ENCODE measurements at places on chromosomes 12 and 14.

DNA sequence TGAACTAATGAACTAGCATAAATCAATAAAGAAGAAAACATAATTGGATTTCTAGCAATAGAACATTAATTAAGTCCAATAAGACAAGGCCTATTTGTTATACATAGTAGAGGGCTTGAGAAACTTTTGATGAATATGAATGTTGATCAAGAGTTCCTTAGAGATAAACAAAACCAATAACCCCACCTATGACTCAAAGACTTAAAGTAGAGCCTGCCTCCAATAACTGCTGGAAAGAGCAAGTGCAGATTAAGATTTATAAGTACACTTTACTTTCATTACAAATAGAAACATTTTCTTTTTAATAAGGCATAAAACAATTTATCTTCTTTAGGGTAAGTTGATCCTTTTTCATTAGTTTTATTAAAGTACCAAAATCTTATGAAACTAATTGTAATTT is 185.7 kb downstream of the SRGAP1 start:
- no peak for DNase-seq

- no peak for DNase-seq
These were observed 42.0 kb downstream of the HECTD4 start for GRCh38 chr12:112340230-112340629.

GRCh38 chr14:36684946-36685345 is 23.3 kb downstream of the PAX9 start:
- DNase-seq, result no peak

- DNase-seq, result peak; percentile 21
These were observed 23.8 kb upstream of the COX6A1 start for GRCh38 chr12:120413901-120414695.

GRCh38 chr14:39576258-39576657 is 144.0 kb upstream of the FBXO33 start:
- DNase-seq, result no peak

DNA sequence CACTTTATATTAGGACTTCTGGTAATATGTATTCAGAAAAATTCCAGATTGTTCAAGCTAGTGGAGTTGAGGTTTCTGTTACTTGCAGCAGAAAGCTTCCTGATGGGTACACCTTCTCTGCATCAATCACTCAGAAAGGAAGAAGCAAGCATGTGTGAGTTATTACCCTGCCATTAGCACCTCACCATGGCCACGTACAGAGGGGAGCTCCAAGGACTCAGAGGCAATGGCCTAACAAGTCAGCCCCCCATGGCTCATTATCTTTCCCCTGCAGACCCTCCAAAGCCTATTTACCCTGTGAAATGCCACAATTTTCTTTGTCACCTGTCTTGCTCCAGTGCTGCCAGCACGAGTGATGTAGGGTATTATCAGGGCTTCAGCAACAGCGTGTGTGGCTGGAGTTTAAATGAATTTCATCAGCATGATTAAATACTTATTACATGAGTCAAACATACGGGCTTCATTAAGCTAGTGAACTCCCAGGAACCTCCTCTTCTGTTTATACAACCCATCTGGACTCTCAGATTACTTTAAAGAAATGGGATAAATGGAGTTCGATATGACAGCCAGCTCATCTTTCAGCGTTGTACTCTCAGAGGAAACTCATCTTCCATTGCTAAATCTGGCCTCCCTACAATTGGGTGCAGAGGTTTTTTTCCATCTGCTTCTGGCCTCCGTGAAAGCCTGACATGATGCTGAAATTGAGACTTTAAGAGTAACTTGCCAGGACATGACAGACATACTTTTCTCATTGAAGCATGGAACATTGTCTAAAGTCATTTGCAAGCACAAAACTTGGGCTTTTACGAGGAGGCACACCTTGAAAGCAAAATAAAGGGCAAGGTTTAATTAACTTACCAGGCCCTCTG is 135.9 kb downstream of the TMEM30B start:
- DNase-seq, result no peak

- no peak for DNase-seq
These were observed 237.2 kb downstream of the ITPR2 start for GRCh38 chr12:26595806-26596205.

- DNase-seq, result no peak
These were observed 13.6 kb downstream of the DLK1 start for GRCh38 chr14:100740196-100740825.

DNA sequence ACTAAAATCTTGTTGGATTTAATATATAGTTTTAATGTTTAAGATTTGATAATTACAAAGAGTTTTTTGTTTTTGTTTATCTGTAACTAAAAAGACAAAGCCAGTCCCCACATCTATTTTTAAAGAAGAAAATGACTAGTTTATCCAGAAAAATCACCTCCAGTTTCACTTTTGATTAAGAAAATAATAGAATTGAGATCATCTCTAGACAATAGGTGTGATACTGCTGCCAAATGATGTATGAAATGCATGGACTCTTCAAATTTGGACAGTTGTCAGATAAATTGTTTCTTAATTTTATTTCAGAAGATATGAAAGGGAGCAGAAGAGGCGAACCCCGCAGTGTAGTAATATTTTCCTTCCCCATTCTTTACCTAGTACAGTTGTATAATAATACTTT is 20.0 kb downstream of the PCNX4 start:
- DNase-seq, result no peak

- no peak for DNase-seq
These were observed 12.1 kb upstream of the FLVCR2 start for GRCh38 chr14:75566321-75566720.

DNA sequence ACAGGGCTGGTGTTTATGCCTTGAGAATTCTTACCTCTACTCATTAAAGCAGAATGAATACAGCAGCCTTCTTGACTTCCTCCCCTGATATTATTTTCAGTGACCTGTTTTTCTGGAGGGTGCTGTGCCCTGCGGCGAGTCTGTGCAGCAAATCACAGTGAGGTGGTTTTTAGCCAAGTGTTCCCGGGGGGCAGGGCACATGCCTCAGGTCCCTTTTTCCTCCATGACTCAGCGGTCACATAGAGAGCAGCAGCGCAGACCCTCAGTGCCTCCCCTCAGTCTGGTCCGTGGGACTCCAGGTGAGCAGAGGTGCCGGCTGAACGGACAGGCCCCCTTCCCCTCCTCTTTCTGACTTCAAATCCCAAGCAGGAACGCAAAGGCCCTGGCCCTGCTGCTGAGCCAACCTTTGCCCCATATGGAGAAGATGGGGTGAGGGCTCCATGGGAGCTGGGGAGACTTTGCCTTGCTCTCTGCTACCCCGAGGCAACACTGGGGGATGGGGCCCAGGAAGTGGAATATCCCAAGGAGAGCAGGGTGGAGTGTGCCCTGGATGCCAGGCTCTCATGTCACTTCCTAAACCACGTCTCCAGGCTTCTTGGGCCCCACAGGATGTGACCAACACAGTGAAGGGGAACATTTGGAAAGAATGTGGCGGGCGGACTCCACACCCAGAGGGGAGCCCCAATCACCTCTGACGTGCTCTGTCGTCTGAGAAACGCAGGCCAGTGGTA is 90.0 kb downstream of the DHRS2 start:
- DNase-seq, result no peak

DNA sequence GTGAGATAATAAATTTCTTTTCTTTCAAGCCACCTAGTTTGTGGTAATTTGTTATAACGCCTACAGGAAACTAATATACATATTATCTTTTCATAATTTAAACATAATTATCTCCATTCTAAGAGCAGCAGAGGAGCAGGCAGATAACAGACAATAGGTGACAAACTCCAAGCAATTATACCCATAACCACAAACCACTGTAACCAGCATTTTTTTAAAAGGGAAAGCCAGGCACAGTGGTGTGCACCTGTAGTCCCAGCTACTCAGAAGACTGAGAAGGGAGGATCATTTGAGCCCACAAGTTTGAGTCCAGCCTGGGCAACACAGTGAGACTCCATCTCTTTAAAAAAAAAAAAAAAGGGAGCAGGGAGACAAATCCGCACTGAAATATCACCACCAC is 54.9 kb downstream of the ATF7 start:
- DNase-seq, result peak; percentile 69

DNA sequence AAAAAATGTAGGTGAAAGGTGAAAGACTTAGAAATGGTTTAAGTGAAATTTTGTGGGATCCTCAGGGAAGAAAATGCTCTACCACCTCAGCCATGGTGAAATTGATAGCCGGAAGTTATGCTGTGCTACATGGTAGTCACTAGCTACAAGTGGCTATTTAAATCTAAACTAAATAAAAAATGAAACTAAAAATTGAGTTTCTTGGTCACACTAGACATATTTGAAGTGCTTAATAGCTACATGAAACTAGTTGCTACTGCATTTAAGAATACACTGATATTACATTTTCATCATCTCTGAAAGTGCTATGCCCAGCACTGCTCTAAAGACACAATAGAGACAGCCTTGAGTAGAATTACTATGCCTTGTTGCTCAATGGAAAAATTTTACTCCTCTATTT is 10.3 kb upstream of the SLCO1B3 start:
- no peak for DNase-seq

DNA sequence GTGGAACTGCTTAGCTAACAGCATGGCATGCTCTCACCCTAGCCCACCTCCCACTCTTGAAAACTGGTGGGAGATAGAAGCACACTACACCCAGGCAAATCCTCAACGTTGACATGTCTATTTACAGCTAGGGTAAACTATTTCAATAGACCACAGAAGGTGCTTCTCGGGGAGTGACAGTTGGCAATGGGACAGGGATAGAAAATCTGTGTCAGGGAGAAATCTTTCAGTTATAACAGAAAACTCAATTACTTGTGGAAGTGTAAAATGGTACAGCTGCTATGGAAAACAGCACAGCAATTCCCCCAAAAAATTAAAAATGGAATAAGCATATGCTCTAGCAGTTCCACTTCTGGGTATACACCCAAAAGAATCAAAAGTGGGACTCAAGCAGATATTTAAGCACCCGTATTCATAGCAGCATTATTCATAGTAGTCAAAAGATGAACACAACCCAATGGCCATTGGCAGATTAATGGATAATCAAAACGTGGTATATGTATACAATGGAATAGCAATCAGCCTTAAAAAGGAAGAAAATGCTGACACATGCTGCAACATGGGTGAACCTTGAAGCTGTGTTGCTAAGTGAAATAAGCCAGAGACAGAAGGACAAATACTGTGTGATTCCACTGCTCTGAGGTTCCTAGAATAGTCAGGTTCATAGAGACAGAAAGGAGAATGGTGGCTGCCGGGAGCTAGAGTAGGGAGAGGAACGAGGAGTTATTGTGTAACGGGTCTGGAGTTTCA is 92.5 kb downstream of the STAB2 start:
- DNase-seq, result no peak

DNA sequence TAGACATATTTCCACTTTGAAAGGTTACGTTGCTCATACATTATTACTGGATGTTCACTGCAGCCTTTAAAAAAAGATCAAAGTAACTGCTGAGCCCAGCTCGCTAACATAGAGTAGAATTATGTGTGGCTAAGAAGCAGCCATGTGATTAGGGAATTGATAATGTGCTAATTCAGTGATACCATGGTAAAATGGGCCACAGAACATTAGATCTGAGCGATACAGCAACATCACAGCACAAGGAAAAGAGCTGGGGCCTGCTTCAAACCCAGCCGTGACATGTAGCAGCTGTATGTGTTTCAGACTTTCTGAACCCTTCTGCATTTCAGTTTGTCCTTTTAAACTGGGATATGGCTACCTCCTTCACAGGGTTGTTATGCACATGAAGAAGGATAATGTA is 92.3 kb upstream of the LMNTD1 start:
- no peak for DNase-seq

GRCh38 chr14:97179573-97179972 is 382.4 kb downstream of the VRK1 start:
- no peak for DNase-seq

DNA sequence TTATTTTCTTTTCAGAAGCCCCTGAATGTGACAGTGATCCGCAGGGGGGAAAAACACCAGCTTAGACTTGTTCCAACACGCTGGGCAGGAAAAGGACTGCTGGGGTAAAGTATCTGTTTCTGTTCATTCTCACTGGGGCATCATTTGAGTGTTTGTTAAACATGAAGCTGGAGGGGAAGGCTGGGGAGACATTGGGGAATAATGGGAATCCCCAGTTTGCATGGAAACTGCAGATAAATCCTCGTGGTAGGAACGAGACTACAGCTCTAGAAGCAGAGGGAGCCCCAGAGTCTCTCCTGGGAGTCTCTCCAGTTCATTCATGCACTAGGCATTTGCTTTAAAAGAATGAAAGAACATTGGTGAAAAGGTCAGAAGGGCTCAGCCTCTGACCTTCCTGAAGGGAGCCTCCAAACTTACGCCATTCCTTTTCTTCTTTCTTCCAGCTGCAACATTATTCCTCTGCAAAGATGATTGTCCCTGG is 2.5 kb upstream of the CFAP251 start:
- peak; percentile 68 for DNase-seq

DNA sequence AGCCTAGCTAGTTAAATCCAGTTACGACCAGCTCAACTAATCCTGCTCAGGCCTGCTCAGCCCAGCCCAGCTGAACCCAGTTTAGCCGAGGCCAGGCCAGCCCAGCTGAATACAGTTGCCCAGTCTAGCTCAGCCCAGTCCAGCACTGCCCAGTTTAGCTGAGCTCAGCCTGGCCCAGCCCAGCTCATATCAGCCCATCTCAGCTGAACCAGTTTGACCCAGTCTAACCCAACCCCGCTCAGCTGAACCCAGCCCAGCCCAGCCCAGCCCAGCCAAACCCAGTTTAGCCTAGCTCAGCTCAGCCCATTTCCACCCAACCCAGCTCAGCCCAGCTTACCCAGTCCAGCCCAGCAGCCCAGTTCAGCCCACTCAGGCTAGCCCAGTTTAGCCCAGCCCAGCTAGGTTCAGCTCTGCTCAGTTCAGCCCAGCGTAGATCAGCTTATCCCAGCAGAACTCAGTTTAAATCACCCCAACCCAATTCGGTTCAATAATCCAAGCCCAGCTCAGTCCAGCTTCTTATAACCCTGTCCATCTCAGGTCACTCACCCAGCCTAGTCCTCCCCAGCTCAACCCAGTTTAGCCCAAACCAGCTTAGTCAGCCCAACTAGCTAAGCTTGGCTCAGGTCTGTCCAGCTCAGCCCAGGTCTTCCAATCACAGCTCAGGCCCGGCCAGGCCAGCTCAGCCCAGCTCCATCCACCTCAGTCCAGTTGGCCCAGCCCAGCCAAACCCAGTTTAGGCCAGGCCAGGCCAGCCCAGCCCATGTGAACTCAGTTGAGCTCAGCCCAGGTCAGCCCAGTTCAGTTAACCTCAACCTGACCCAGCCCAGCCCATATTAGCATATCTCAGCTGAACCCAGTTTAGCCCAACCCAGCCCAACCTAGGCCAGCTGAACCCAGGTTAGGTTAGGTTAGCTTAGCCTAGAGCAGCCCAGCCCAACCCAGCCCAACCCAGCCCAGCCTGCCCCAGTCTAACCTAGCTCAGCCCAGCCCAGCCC is 76.7 kb downstream of the TMEM121 start:
- DNase-seq, result no peak

Measured in NCI-H146 (cell line).